Articular chondrocyte of knee joint (primary cell): ENCODE measurements at places on chromosomes 7 and 10. TPM values are rescaled to one million over a fixed set of nuclear protein-coding genes. Genes with fewer than 3 reads are reported as not detected.

The ASB4 gene
- total RNA-seq, result under 0.01 TPM in 1 of 2 replicates, not detected in the other

The ELFN1 gene
- total RNA-seq, result 2.3 and 3.9 TPM in 2 replicates

The TAS2R4 gene
- total RNA-seq, result 2.4 and 3.8 TPM in 2 replicates

The HEPACAM2 gene
- under 0.01 TPM in 1 of 2 replicates, not detected in the other for total RNA-seq

The RAMP3 gene
- total RNA-seq, result 0.11 and 0.13 TPM in 2 replicates

The GATA3 gene
- total RNA-seq, result 0.11 TPM in 1 of 2 replicates, not detected in the other

The RGR gene
- not detected in 2 replicates for total RNA-seq

The PVRIG gene
- not detected in 2 replicates for total RNA-seq

The UCN3 gene
- total RNA-seq, result not detected in 2 replicates

The EMX2 gene
- 2.6 and 6.7 TPM in 2 replicates for total RNA-seq

The IDI2 gene
- not detected in 2 replicates for total RNA-seq

The AGMO gene
- 0.32 and 0.52 TPM in 2 replicates for total RNA-seq

The GPER1 gene
- 18.0 and 19.6 TPM in 2 replicates for total RNA-seq

The CCL26 gene
- 0.65 and 1.2 TPM in 2 replicates for total RNA-seq

The SEM1 gene
- total RNA-seq, result 33.8 and 42.6 TPM in 2 replicates

The LLCFC1 gene
- not detected in 2 replicates for total RNA-seq

The HSPA12A gene
- total RNA-seq, result 9.4 and 13.9 TPM in 2 replicates

The HYAL4 gene
- not detected in 2 replicates for total RNA-seq
